ENCODE measurements at places on chromosomes 2 and 18.

- no peak for DNase-seq
Measured at GRCh38 chr18:73690222-73690621, 457.4 kb downstream of the FBXO15 start.

DNA sequence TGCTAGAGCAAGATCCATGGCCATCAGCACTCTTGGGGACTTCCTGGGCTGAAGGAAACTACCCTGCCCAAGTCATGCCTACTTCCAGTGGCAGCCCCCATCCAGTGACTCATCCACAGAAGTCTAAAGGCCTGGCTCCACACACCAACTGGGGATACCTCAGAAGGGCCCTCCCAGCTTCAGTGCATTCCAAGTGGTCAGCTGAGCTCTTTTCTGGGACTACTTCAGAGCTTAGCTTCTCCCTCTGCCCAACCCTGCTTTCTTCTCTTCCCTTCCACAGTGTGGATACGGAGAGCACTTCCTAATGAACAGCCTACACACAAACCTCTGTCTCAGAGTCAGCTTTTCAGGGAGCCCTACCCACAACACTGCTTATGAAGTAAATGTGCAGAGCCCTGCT lies 66.5 kb downstream of the CLHC1 start:
- DNase-seq = no peak

- DNase-seq = no peak
Measured at GRCh38 chr2:224751996-224752698, 36.0 kb upstream of the CCDC195 start.

DNA sequence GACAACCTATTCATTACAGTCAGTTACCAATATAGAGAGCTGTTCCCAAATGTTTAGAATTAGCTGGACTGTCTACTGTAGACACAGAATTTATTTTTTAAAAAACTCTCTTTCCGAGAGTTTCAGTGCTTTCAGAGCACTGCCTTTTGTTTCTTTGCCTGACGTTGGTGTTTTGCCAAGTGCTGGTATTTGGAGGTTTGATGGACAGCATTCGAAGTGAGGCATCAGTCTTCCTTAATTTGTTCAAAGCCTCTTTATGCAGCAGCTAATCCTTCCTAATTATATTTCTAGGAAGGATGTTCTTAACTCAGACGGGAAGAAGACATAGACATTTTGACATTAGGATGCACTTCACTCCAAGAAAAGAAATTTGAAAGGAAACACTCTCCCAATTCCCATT lies 83.2 kb downstream of the LTBP1 start:
- DNase-seq = no peak

GRCh38 chr2:63434024-63435001 lies 154.0 kb downstream of the WDPCP start:
- DNase-seq = no peak

DNA sequence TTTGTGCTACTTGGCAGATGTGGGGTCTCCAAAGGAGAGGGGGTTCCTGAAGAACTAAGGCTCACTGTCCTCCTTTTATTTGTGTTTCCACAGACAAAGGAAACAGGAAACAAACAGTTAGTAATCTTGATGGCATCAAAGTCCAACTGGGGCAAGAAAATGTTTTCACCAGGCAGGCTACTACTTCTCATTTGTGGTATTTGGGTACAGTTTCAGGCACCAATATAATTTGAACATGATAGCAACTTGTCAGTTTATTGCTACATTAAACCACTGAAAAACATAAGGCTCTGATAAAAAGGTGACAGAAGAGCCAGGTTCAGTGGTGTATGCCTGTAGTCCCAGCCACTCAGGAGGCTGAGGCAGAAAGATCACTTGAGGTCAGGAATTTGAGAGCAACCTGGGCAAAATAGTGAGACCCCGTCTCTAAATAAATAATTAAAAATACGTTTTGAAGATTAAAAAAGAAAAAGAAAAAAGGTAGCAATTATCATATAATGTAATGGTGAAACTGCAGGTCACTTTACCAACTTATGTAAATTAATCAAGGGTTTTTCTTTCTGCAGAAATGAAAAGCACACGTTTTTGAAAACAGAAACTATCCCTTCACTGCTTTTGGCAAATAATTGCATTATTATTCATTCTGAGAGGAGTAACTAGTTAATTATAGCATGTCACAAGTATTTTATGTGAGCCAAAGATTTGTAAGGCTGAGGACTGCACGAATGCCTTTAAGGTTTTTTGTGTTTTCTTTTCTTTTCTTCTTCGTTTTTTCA lies 157.5 kb upstream of the CAVIN2 start:
- DNase-seq = no peak

DNA sequence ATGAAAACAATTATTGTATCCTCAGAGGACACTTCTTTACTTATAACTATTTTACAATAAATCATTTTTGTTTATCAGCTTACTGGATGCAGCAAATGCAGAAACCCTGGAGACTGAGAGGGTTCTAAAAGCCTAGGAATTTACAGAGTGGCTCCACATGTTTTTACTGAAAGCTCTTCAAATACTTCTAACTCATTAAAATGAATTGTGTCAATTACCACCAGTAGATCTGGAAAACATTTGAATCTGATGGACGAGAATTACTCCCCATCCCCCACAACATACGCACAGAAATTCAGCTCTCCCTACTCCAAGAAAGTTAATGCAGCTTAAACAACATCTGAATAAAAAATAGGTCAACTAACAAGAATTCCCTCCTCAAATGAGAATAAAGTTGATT lies 319.8 kb upstream of the FIGN start:
- no peak for DNase-seq

DNA sequence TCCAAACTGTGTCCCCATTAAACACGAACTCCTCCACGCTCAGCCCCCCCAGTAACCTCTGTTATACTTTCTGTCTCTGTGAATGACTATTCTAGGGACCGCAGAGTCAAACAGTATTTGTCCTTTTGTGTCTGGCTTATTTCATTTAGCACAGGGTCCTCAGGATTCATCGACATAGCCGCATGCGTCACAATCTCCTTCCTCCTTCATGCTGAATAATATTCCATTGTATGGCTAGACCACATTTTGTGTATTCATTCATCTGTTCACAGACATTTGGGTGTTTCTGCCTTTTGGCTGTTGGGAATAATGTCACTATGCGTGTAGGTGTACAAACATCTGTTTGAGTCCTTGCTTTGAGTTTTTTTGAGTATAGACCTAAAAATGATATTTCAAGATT lies 80.9 kb downstream of the SH3RF3 start:
- DNase-seq = no peak

GRCh38 chr2:133553251-133553650 lies 15.0 kb downstream of the NCKAP5 start:
- no peak for DNase-seq

GRCh38 chr2:44560941-44561340 lies 199.2 kb downstream of the CAMKMT start:
- no peak for DNase-seq

- DNase-seq = no peak
Measured at GRCh38 chr2:226791056-226791486, 8.5 kb downstream of the IRS1 start.

DNA sequence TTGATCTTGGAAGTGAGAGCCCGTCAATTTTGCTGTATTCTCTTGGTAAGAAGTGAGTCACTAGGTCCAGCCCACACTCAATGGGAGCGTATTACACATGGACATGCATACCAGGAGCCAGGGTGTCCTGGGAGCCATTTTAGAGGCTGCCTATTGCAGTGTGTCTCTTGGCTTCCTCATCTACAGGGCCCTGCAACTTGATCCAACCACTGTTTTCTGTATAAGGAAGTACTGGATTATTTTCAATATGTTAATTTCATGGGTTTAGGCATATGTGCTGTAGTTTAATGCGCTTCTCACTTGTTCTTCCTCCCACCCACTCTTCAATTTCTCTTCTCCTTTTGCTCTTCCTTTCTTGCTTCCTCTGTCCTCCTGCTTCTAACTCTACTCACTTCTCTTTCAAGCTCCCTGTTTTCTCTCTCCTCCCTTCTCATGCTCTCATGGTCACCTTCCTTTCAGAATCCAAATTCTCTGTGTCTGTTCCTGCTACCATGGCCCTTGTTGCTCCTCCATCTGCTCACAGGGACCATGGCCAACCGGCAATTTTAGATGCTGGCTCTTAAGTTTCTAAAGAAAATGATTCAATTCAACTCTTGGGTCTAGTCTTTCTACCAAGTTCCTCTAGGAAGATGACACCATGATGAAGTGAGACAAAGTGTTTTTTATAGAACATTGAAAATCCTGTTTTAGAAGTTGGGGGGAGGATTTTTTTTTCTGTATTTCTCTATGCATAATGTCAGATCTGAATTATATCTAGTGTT lies 152.0 kb upstream of the ZEB2 start:
- no peak for DNase-seq

GRCh38 chr2:15205562-15205961 lies 355.6 kb downstream of the NBAS start:
- no peak for DNase-seq

- DNase-seq = no peak
Measured at GRCh38 chr18:76379226-76380126, 115.6 kb downstream of the ZNF516 start.

- no peak for DNase-seq
Measured at GRCh38 chr18:74526488-74526887, 7.8 kb upstream of the CNDP1 start.

GRCh38 chr2:225464346-225465025 lies 65.0 kb downstream of the NYAP2 start:
- DNase-seq = no peak

DNA sequence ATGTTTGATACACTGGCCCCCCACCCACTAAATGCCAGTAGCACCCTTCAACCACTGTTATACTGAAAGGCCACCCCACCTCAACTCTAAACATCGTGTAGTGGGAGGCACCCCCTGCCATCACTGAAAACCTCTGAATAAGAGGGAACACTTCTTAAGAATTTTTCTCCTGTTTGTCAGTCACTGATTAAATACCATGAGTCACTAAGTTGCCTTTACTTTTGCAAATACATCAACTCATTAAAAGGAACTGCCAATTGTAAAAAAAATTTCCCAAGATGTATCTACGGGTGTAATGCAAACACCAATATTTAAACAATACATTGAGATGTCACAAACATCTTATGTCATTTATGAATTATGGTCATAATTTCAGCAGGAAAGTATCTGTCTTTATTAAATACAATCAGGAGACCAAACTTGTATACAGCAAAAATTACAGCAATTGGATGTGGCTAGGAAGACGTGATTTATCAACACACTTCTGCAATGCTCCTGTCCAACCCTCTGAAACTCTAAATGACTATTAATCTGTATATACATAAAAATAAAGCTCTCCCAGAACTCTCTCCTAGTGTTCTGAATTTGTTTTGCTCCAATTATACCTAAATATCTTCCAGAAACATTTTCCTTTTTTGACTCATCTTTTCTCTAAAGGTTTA lies 144.1 kb upstream of the STK17B start:
- no peak for DNase-seq

DNA sequence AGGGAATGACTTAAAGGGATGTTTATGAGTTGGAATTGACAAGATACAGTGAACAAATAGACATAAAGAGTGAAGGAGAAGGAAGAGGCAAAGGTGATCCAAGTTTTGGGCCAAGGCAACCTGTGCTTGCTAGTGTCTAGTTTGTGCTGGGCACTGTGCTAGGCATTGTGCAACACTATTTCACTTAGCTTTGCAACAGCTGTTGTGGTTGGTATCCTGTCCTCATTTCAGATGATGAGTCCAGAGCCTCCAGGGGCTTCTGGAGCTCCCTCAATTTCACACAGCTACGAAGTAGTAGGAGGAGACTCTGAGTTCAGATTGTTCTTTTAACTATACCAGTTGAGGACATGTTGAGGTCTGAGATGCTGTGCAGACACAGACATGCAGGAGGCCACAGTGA lies 18.1 kb upstream of the LOXHD1 start:
- DNase-seq = no peak

GRCh38 chr2:48943436-48943835 lies 187.9 kb upstream of the LHCGR start:
- DNase-seq = no peak

DNA sequence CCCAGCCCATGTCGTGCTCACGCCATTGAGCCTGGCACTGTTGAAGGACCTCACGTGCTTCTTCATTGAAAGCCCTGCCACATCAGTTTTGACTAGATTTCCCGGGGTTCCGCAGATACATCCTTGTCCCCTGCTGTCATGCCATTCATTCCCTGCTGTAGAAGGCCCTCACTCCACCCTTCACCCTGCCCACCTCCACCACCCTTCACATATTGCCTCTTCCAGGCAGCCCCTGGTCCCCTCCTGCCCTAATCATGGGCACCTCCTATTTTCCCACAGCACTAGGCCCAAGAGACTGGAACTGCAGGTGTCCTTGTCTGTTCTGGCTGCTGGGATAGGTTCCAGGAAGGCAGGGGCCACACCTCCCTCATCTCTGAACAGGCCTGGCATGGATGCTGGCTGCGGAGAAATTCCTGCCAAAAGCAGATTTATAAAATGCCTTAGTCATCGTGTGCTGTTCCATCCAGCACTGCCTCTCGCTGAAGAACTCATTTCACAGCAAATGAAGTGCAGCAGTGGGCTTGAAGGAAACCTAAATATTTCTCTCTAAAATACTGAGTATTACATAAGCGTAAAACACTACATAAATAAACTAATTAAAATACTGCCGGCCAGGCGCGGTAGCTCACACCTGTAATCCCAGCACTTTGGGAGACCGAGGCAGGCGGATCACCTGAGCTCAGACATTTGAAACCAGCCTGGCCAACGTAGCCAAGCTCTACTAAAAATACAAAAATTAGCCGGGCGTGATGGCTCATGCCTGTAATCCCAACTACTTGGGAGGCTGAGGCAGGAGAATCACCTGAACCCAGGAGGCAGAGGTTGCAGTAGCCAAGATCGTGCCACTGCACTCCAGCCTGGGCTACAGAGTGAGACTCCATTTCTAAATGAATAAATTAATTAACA lies 38.4 kb downstream of the EIF4E2 start:
- no peak for DNase-seq

DNA sequence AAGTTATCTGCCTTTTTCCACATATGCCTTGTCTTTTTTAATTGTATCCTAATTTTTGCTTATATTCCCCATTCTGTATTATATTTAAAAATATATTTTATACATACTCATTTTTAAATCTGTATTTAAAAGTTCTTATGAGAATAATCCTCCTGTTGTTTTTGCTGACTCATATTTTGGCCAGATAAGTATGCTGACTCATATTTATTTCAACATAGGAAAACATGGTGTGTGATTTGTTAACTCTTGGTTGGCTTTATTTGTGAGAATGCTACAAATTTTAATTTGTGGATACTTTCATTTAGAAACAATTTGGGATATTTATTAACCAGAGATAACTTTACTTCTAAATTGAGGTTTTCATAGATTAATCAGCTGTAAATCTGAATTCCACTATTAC lies 587.7 kb downstream of the CPS1 start:
- no peak for DNase-seq

- DNase-seq = no peak
Measured at GRCh38 chr2:233982421-233983121, 65.4 kb downstream of the TRPM8 start.

DNA sequence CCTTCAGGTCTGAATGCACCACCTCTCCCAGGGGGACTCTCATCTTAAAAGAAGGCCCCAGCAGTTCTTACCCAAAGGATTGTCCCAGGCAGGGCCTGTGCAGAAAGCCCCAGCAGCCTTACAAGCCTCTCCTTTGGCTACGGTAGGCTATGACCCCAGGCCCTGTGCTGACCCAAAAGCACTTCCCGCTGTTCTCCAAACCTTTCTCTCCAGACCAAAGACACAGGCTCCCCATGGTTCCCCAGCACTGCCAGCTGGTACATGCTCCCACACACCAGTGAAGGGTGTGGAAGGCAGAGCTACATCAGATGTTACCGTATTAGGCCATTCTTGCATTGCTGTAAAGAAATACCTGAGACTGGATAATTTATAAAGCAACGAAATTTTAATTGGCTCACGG lies 35.4 kb downstream of the LBH start:
- no peak for DNase-seq

All from stimulated activated naive CD4-positive, alpha-beta T cell treated with Interleukin-2 at 50 U/mL for 16 hours (primary cell).